Umbilical cord (tissue), 2 donors: ENCODE measurements at places on chromosomes 12 and 14.

GRCh38 chr12:92332552-92332951 lies 186.9 kb upstream of the BTG1 start:
- DNase-seq, result no peak

GRCh38 chr14:37848985-37849621 lies 253.7 kb downstream of the TTC6 start:
- no peak for DNase-seq

DNA sequence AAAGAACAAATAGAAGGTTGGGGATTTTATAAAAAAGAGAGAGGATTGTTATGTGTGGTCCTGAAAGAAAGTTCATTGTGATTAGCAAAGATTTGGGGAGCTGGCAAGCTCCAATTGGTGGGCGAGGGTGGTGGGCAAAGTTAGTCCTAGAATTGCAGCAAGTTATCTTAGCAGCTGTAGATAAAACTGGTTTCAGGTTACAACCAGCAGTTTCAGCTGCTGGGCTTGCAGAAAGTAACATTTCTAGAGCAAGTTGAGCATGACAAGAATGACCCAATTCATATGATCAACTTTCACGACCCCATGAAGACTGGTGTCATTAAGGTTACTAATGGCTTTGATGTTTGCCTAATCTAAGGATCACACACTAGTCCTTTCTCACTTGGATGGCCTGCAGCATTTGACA lies 177.9 kb upstream of the NUDT4 start:
- no peak for DNase-seq

DNA sequence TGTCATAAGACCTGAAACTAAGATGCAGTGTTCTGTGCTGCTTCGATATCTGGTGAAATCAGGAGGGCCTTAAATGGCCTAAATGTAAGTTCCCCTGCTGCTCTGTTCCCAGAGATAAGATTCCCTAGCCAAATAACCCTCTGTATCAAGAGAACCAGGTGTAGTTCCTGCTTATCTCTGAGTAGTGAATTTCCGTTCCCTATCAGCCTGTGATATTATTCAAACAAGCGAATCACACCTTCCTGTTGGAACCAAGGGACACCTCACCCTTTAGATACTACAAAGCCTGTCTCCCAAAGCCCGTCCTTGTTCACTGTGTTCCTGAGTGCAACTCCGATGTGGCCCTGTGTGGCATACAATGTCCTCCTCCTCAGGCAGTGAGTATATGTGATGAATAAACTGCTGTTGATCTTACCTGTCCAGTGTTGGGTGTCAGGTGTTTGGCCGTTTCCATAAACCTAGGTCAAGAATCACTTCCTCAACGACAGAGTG lies 52.2 kb upstream of the COCH start:
- DNase-seq, result no peak

GRCh38 chr14:24079491-24080141 lies 8.3 kb downstream of the CPNE6 start:
- DNase-seq, result no peak

DNA sequence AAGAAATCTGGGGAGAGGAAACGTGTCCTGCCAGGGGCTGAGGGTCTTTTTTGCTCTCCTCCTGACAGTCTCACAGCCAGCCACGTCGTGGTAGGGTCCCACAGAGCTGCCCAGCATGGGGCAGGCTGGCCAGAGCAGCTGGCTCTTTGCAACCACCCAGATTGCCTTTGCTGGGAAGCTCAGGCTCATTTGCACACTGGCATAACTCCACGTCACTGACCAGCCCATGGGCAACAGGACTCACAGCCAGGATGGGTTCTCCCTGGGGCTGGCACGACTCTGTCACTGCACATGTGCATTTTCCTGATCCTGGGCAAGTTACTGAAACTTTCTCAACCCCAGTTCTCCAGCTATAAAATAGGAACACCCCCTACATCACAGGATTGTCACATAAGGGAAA lies 242.2 kb downstream of the DPF3 start:
- DNase-seq, result no peak

- peak; percentile 83 for DNase-seq
Measured at GRCh38 chr12:106118-106591, 39.6 kb downstream of the IQSEC3 start.

DNA sequence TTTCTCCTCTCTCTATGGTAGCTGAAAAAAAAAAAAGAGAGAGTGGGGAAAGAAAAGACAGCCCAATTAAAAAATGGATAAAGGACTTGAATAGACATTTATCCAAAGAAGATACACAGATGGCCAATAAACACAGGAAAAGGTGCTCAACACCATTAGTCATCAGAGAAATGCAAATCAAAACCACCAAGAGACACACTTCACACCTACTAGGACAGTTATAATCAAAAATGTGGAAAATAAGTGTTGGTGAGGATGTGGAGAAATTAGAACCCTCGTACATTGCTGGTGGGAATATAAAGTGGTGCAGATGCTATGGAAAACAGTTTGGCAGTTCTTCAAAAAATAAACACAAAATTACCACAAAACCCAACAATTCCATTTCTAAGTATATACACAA lies 172.4 kb upstream of the GRIN2B start:
- no peak for DNase-seq

GRCh38 chr14:101915871-101916815 lies 48.2 kb upstream of the DYNC1H1 start:
- DNase-seq, result no peak

GRCh38 chr12:82896979-82897378 lies 210.3 kb downstream of the TMTC2 start:
- peak; percentile 64 for DNase-seq

GRCh38 chr12:22527999-22528398 lies 16.3 kb downstream of the C2CD5 start:
- DNase-seq, result peak; percentile 52

- no peak for DNase-seq
Measured at GRCh38 chr14:36478782-36479181, 41.2 kb downstream of the NKX2-1 start.

- no peak for DNase-seq
Measured at GRCh38 chr14:90782892-90783291, 33.3 kb downstream of the TTC7B start.

DNA sequence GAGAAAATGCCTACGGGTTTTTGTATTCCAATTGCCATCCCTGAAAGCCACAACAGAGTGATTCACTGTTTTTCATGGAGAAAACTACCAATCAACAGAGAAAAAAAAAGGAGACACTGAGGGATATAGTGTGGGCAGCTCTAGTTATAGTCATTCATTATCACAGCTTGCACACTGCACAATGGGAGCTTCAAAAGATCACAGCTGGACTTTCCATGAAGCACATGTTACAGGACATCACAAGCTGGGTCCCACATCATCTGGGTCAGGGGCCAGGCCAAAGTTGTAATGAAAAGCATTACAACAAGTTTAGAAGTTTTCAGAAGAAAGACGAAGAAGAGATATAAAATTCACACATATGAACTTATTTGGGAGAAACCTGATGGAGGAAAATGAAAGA lies 41.5 kb downstream of the RERG start:
- no peak for DNase-seq

DNA sequence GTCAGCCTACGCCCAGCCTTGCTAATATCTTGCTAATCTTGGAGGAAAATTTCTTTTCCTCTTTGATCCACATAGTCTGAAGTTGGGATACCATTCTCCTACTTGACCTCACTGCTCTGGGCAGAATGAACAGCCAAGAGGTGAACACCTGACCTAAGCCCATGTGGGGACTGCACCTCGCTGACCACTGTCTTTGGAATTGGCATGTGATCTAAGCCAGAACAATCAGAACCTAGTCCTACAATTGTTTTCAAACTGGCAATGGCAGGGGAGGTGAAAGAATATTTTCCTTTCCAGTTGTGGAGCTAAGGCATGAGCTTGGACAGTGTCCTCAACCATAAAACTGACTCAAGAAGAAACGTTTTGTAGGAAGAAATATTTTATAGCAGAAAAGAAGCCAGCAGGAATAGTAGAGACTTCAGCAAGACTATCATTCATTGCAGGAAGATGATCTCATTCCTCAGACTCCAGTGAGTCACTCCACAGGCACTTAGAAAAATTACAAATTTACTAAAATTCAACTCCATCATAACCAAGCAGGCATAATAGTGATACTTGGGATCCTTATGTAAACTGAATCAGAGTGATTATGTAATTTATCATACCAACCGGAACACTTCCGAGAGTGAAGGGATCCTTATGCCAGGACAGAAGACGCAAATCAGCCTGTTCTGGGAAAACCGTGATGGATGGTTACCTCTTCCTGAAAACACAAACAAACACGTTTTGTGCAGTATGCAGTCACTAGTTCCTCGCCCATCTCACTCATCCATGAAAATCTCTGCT lies 14.7 kb downstream of the PTPRO start:
- DNase-seq, result no peak

DNA sequence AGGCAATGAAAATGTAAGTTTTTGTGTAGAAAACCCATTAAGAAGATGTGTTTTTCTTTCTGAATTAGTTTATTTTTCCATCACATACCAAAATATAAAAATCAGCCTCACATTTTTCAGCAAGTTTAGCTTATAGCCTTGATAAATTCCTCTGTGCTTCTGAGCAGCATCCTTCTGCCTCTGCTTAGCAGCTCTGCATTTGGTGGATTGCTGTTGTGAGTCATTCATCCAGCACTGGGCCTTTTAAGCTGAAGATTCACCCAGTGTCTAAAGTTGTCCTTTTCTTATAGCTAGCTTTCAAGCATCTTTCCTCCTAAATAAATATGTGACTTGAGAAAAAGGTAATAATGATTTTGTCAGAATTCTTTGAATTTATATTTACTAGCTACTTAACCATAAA lies 206.1 kb downstream of the PCNX1 start:
- peak; percentile 90 for DNase-seq

DNA sequence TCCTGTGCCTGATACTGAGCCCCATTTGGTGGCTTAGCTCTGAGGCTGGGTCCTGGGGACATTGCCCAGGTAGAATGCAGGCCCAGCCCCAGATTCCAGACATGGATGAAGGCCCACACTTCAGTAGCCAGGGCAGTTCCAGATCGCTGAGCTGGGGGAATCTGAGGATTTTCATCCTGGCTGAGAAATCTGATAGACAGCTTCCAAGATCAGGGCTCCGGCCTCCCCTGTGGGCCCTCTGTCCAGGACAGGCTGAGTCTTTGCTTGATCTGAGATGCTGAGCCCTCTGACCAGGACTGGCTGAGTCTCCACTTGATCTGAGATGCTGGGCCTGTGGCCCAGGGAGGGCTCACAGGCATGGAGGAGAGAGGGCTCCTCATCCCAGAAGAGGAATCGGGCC lies 3.3 kb upstream of the RASAL1 start:
- no peak for DNase-seq

DNA sequence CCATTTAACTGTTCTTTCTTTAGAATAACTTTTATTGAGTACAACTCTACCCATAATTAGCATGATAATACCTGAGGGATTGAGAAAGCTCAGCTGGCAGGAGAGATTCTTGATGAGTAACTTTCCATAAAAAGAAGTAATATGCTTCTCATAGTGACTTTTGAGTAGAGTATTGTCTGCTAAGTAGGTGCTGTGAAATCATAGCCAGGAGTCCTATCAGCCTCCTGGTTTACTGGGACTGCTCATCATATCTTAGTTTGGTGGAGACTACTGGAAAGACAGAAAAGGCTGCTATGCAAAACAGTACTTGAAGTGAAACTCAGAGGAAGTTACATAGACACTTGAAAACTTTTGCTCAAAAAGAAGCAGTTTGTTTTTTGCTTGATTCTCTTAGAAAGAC lies 113.3 kb upstream of the ATP2B1 start:
- DNase-seq, result no peak
